IMR-90 (cell line): ENCODE measurements at places on chromosomes 6 and 20. TPM values are rescaled to one million over a fixed set of nuclear protein-coding genes. Genes with fewer than 3 reads are reported as not detected.

DNA sequence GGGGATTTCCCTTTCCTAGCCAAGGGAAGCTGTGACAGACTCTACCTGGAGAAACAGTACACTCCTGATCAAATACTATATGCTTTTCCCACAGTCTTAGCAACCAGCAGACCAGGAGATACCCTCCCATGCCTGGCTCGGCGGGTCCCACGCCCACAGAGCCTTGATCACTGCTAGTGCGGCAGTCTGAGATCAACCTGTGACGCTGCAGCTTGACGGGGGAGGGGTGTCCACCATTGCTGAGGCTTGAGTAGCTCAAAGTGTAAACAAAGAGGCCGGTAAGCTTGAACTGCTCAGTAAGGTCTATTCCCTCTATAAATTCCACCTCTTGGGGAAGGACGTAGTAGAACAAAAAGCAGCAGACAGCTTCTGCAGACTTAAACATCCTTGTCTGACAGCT lies 63.2 kb downstream of the WASF1 start:
- H3K4me1 ChIP-seq = no peaks in the 10 kb centered on the region
- no peak overlapping the region for H3K27ac ChIP-seq
- no peaks in the 10 kb centered on the region for H3K27me3 ChIP-seq
- H3K4me3 ChIP-seq = no peak overlapping the region
- H3K36me3 ChIP-seq = no peaks in the 10 kb centered on the region
- no peak for DNase-seq

PDYN gene
- not detected in 2 replicates for total RNA-seq

DNA sequence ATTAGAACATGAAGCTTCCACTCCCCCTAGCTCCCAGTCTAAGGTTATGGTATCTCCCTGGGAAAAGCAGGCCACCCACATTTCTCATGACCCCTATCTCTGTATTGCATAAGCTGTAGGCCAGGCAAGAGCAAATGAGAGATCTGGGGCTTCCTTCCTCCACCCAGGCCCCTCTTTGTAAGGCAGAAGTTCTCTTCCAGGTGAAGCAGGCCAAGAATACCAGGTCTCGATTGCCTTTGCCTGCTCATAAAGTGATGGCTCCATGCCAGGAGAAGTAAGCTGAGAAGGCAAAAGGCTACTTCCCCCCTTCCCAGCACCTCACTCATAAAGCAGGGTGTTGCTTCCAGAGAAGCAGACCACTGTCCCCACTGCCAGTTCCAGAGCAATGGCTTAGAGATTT lies 144.1 kb upstream of the KCNK16 start:
- no peaks in the 10 kb centered on the region for H3K27me3 ChIP-seq
- no peak overlapping the region for H3K4me3 ChIP-seq
- H3K36me3 ChIP-seq = no peaks in the 10 kb centered on the region
- no peak overlapping the region for H3K27ac ChIP-seq
- H3K4me1 ChIP-seq = no peaks in the 10 kb centered on the region
- DNase-seq = no peak

GRCh38 chr6:137724495-137725211 lies 142.4 kb upstream of the TNFAIP3 start:
- H3K36me3 ChIP-seq = no peaks in the 10 kb centered on the region
- no peak overlapping the region for H3K4me3 ChIP-seq
- H3K27ac ChIP-seq = no peak overlapping the region
- DNase-seq = no peak
- H3K27me3 ChIP-seq = no peaks in the 10 kb centered on the region
- H3K4me1 ChIP-seq = peaks cover 13% of the 10 kb centered on the region

GRCh38 chr6:31898383-31899011 lies 999 bp upstream of the EHMT2 start:
- no peaks in the 10 kb centered on the region for H3K27me3 ChIP-seq
- H3K27ac ChIP-seq = no peak overlapping the region
- peak overlapping the region; percentile 92 for H3K4me3 ChIP-seq
- H3K4me1 ChIP-seq = peaks cover 12% of the 10 kb centered on the region
- peaks cover 12% of the 10 kb centered on the region; the same call in 1 of the 2 replicates for H3K36me3 ChIP-seq

RAET1G gene
- total RNA-seq = 1.3 and 2.2 TPM in 2 replicates

DNA sequence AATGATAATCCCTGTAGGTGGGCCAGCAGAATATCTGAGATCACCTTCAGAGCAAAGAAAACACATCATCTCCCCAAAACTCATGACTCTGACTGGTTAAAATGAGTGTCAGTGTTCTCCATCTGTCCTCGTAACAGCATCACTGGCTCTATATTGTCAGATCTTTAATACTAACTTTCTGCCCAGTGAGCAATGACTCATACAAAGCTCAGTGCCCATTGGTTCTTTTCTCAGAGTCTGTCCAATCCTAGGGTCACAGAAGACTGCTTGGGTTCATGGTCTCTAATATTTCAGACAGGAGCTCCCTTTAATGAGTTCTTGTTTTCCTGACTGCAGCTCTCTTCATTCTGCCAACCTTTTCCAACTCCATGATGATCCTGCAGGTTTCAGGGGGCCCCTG lies 36.4 kb downstream of the HLA-DPB1 start:
- no peak overlapping the region for H3K27ac ChIP-seq
- no peaks in the 10 kb centered on the region for H3K36me3 ChIP-seq
- DNase-seq = peak; percentile 55

DNA sequence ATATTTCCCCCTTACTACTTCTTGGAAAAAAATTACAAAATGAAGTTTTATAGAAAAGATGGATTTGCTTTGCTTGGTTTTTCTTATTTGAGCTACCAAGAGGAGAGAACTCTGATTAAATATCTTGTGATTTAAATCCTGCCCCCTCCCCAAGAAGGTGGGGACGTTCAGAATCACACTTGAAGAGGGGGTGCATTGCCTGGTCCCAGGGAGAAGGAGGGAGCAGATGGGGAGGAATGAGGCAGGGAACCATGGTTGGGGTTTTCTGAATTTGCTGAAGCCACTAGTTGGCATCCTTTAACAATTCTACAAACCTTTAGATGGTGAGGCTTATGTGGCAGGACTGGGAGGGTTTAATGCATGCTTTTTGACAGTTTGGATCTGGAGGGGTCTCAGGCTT lies 5.5 kb downstream of the PCK1 start:
- peaks cover 6% of the 10 kb centered on the region for H3K27me3 ChIP-seq
- H3K36me3 ChIP-seq = no peaks in the 10 kb centered on the region
- H3K4me3 ChIP-seq = no peak overlapping the region
- no peak for DNase-seq
- no peak overlapping the region for H3K27ac ChIP-seq

PHF3 gene
- 27.8 and 46.9 TPM in 2 replicates for total RNA-seq

DNA sequence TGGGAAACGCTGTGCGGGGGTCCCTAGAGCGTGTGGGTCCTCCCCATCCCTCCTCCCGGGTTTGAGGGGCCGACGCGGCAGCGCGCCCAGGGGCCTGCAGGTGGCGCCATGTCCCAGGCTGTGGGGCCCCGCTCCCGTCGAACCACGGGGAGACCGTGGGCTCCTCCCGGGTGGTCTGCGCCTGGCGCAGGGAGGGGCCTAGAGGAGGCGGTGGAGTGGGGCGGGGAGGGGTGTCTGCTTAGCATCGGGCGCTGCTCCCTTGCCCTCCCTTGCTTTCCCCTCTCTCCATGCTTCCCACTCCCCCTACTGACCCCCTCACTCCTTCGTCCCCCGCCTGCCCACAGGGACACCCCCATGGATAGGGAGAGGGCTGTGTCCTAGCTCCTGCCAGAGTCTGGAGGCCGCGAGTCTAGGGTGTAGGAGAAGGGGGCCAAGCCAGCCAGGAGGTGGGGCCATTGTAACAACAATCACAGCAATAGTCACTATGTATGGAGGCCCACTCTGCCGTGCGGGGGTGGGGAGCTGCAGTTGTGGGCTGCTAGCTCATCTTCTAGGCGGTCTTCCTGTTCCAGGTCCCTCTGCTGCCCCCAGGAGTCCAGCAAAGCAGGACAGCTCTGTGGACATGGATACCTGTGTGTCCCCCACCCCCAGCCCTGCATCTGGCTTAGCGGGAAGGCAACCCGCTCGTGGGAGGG lies 51.7 kb downstream of the CHMP4B start:
- peak; percentile 78 for DNase-seq
- no peak overlapping the region for H3K27ac ChIP-seq
- H3K4me3 ChIP-seq = no peak overlapping the region
- peaks cover 7% of the 10 kb centered on the region; the same call in 1 of the 2 replicates for H3K4me1 ChIP-seq

DNA sequence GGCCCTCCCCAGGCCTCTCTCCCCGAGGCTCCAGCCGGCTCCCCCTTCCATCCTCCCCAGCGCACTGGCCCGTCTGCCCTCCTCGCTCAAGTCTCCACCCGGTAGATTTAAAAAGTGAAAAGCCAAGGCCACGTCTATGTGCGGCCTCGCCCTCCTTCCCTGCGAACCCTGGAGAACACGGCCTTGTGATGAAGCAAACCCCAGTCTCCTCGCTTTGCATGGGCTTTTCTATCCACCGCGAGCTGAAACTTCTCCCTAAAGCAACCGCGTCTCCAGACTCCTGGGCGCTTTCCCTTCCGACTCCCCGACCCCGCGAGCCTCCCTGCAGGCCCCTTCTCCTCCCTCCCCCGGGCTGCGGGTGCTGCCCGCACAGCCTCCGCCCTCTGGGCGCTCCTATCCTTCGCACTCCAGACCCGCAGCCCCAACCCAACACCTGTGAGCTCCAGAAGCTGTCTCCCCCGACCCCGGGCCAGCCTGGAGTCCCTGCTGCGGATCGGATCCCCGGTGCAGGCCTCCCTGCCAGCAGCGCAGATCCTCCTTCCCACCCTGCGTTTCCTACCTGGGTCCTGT lies 265.2 kb upstream of the QKI start:
- no peak overlapping the region for H3K27ac ChIP-seq
- no peaks in the 10 kb centered on the region for H3K36me3 ChIP-seq
- no peaks in the 10 kb centered on the region for H3K27me3 ChIP-seq
- no peak overlapping the region for H3K4me3 ChIP-seq
- no peak for DNase-seq
- no peaks in the 10 kb centered on the region for H3K4me1 ChIP-seq

GRCh38 chr6:135839121-135839520 lies 12.4 kb upstream of the PDE7B start:
- no peak overlapping the region for H3K4me3 ChIP-seq
- no peak for DNase-seq
- H3K36me3 ChIP-seq = no peaks in the 10 kb centered on the region
- H3K27ac ChIP-seq = no peak overlapping the region
- H3K4me1 ChIP-seq = no peaks in the 10 kb centered on the region
- no peaks in the 10 kb centered on the region for H3K27me3 ChIP-seq

DNA sequence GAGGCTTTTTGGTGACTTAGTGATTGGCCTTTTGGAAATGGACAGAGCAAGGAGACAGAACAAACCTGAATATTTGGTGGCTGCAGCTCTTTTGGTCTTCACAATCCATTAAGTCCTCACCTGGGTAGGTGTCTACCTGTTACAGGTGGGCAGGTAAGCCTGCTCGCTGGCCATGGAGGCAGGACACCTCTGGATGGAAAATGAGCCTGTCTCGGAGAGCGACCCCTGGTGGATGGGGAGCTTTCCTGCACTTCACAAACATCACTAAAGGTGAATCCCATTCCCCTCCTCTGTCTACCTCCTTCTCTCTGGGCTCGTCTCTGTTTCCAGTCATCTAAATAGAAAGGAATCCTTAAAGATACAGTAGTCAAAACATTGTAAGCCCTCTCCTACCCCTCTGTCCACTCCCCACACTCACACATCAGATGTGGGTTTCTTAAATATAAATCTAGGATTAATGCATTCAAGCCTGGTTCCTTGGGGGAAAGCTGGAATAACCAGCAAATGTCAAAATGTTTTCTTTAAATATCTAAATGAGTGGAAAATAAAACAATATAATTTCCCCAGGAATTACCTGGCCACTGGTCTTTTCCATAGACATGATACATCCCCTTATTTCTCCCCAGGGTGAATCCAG lies 304.9 kb downstream of the CDH26 start:
- H3K27me3 ChIP-seq = peaks cover 7% of the 10 kb centered on the region; the same call in 1 of the 2 replicates
- no peak for DNase-seq
- no peaks in the 10 kb centered on the region for H3K4me1 ChIP-seq
- no peaks in the 10 kb centered on the region for H3K36me3 ChIP-seq
- no peak overlapping the region for H3K4me3 ChIP-seq
- no peak overlapping the region for H3K27ac ChIP-seq

- no peaks in the 10 kb centered on the region for H3K4me1 ChIP-seq
- no peaks in the 10 kb centered on the region for H3K36me3 ChIP-seq
- no peak for DNase-seq
- H3K4me3 ChIP-seq = no peak overlapping the region
- H3K27ac ChIP-seq = no peak overlapping the region
- peaks cover 2% of the 10 kb centered on the region; the same call in 1 of the 2 replicates for H3K27me3 ChIP-seq
Measured at GRCh38 chr6:89495961-89496535, 63.1 kb downstream of the ANKRD6 start.
